Hindlimb muscle (tissue), 1 donor: ENCODE measurements at places on chromosomes 11 and 22.

GRCh38 chr22:38088629-38089473 is 4.9 kb upstream of the SLC16A8 start:
- DNase-seq: no peak

GRCh38 chr11:112129656-112130055 is 34.2 kb downstream of the IL18 start:
- DNase-seq: peak; percentile 15

DNA sequence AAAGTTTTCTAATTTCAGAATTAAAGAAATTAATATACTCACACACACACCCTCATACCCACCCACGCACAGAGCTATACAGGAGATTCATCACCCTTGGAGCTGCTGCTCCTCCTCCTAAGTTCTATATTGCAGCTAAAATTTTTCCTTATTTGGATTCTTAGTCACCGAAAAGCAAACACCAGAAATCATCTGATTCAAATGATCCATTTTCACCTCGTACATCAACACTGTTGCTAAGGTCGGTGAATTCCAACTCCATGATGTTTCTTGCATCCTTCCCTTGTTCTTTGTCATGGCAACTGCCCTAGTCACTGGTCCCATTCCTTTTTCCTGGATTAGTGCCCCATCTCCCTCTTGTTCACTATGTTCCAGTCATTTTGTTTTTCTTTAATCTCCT is 286.2 kb downstream of the GRM5 start:
- DNase-seq: no peak

- no peak for DNase-seq
These were observed 1.6 kb upstream of the DDX10 start for GRCh38 chr11:108663154-108663877.

GRCh38 chr11:103266167-103266831 is 157.1 kb downstream of the DYNC2H1 start:
- DNase-seq: no peak

DNA sequence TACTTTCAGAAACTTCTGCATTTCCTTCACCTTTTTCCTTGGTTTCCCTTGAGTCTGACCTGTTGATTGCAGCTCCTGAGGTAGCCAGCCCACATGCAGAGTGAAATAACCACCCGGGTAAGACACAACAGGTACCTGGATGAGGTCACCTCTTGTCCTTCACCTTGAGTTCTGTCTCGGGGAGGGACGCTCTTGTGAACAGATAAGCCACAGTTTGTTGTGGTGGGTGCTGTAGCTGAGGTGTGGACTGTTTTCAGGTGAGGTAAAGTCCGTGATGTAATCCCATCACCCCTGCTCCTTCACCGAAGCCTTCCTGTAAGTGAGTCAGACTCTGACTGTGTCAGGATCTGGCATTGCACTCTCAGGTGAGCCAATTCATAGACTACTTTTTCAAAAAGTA is 183.1 kb downstream of the NAV2 start:
- no peak for DNase-seq

DNA sequence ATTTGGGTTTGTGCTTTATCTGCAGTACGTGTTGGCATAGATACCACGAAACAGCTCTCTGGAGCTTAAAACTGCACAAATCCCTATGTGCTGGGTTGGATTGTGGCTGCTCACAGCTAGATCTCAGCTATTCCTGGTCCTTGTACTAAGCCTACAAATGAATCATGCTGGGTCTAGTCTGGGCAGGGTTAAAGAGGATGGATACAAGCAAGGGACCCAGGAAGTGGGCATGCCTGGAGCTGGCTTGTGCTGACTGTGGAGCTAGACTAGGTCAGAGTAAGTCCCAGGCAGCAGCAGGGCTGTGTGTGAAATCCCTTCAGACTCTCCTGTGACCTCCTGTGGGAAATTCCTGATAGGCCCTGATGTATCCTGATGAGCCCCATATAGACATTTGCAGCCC is 3.9 kb upstream of the E2F8 start:
- DNase-seq: no peak

DNA sequence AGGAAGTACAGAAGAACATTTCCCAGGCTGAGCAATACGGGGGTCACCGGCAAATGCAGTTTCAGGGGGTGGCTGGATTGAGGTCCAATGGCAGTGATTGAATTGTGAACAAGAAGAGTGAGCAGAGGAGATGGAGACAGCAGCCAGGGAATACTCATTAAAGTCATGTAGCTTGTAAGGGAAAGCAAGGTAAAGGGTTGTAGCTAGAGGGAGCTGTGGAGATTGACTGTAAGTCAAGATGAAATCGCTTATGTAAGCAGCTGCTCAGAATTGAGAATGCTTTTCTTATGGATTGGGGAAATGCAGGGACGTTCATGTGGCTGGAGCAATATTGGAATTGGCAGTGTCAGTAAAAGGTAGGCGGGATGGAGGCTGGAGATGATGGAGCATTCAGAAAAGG is 111.4 kb upstream of the TBCEL start:
- peak; percentile 17 for DNase-seq
